ENCODE measurements at places on chromosomes 1 and 21. TPM values are rescaled to one million over a fixed set of nuclear protein-coding genes. Genes with fewer than 3 reads are reported as not detected.

Gene INKA2
- total RNA-seq, result 2.3 TPM

Gene RHEX
- total RNA-seq, result not detected

DNA sequence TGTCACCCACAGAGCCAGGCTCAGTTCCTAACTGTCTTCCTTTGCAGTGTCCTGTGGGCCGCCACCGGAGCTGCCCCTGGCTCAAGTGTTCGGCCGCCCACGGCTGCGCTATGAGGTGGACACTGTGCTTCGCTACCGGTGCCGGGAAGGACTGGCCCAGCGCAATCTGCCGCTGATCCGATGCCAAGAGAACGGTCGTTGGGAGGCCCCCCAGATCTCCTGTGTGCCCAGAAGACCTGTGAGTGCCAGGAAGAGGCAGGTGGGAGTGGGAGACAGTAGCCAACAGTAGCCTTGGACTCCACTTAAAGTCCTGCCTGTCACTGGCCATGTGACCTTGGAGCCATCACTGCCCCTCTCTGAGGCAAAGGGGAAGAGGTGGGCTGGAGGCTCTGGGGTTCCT lies 16.6 kb downstream of the BCAN start:
- DNase-seq, result no peak

GRCh38 chr1:119660253-119661083 lies 12.4 kb upstream of the ZNF697 start:
- DNase-seq, result no peak

GRCh38 chr1:212683357-212683722 lies 16.3 kb downstream of the BATF3 start:
- DNase-seq, result peak; percentile 90

- DNase-seq, result no peak
Measured at GRCh38 chr1:247273013-247273412, 17.1 kb downstream of the VN1R5 start.

DNA sequence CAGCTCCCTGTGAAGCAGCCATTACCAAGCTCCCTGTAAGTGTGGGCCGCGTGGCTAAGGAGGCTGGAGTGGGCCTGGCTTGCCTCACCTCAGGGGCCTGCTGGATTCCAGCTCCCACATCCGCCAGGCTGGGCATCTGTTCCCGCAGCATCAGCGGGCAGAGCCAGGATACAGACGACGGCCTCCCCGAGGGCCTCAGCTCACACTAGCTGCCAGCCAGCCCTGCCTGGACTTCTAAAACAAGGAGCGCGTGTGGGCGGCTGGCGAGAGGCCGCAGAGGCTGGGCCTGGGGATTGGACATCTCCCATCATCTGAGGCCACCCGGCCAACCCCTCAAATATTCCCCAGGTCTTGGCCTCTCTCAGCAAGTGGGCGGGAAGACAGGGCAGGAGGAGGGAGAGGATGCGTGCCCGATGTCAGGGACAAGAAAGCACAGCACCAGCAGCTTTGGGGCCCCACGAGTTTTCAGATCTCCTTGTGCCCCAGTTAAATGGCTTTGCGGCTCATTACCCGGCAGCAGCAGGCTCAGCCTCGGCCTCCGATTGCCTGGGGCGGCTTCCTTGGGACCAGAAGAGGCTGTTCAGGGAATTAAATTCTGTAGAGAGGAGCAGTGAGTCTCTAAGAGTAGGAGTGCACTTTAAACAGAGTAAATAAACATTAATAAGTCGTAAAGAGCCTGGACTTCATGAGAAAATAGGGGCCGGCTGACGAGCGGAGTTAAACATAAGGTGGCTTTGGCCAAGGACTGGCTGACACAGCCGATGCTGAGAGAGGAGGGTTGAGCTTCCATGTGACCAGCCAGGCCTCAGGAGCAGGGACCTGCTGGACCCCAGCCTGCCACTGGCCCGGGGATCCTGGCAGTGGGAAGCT lies 208.9 kb upstream of the C1orf174 start:
- DNase-seq, result no peak

DNA sequence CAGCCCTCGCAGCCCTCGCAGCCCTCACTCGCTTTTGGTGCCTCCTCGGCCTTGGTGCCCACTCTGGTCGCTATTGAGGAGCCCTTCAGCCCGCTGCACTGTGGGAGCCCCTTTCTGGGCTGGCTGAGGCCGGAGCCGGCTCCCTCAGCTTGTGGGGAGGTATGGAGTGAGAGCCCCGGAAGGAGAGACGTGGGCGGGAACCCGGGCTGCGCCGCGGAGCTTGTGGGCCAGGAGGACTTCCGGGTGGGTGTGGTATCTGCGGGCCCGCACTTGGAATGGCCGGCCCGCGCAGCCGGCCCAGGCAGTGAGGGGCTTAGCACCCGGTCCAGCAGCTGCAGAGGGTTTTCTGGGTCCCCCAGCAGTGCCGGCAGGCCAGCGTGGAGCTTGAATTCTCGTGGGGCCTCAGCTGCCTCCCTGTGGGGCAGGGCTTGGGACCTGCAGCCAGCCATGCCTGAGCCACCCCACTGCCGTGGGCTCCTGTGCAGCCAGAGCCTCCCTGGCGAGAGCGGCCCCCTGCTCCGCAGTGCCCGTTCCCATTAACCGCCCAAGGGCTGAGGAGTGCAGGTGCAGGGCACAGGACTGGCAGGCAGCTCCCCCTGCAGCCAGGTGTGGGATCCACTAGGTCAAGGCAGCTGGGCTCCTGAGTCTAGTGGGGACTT lies 9.9 kb upstream of the CFHR2 start:
- DNase-seq, result no peak

DNA sequence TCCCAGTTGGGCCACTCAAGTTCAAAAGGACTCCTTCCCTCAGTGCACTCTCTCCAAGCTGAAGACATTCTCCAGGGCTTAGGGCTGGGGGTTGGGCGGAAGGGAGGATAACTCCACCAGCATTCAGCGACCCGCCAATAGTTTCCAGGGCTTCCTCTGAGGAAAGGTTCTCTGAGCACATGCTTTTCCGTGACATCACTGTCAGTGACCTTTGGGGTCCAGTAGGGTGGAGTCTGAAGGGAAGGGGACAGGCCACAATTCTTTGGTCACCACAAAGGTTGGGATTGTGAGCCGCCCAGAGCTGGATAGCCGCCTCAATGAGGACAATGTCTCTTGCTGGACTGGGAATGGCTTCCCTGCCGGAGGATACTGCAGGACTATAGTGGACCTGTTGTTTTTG lies 22.8 kb upstream of the RXRG start:
- no peak for DNase-seq

DNA sequence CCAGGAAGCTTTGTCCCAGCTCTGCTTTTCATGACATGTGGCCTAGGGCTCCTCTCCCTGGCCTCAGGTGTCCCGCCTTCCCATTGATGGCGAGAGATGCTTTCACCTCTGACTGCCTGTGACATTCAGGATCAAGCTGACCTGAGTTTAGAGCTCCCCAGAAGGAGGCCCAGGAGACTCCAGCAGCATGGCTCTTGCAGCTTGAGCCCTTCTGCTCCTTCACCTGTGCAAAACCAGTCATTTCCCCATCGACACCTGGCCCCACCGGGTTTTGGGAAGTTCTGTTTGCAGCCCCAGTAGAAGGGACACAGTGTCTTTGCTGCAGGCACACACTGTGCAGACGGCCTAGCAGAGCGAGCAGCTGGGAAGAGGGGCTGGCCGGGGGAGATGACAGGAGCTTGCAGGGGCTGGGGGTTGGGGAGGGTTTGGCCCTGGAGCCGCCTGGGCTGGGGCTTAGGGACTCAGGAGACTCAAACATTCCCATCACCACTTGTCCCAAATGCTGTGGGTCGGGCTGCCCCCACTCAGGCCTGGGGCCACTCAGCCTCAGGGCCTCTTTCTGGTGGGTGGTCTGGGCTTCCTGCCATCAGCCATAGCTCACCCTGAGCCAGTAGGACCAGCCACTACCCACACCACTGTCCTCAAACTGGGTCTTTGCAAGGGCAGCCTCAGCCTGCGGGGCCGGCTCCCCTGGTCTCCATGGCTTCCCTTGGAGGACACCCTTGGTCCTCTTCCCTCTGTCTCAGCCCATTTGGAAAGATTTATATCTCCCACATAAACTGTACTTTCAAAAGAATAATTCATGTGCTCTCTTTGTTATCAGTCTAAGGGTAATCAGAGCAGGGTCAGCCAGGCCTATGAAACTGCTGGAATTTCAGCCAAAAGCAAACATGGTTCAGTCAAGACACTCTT lies 3.8 kb upstream of the EDN2 start:
- DNase-seq, result no peak

DNA sequence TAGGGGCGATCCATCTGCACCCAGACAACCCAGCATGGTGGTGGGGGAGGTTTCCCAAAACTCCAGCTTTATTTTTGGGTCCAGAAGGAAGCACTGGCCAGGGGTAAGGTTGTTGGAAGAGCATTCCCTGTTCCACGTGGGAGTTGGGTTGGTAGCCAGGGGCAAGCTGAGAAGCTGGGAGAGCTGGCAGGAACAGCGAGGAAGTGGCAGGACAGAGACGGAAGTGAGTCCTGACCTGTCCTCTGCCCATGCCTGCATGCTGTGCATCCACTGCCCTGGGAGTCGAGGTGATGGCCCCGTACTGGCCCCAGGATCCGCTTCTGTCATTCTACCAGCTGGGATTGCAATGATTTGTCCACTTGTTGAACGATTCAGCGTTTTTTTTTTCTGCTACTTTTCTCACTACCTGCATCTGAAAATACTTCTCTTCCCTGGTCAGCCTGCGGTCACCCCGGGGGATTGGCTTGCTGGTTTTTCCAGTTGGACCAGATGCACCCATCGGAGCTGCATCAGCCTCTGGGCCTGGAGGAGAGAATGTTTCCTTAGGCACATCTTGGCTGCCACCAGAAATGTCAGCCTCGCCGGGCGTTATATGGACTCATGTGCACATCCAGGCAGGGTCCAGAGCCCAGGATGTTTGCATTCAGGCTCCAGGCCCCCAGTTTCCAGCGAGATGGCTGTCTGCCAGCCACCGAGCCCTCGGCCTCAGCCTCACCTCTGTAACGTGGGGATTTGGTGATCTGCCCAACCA lies 28.3 kb upstream of the TMPRSS2 start:
- DNase-seq, result no peak

GRCh38 chr1:230781594-230781993 lies 34.4 kb downstream of the CAPN9 start:
- DNase-seq, result no peak

DNA sequence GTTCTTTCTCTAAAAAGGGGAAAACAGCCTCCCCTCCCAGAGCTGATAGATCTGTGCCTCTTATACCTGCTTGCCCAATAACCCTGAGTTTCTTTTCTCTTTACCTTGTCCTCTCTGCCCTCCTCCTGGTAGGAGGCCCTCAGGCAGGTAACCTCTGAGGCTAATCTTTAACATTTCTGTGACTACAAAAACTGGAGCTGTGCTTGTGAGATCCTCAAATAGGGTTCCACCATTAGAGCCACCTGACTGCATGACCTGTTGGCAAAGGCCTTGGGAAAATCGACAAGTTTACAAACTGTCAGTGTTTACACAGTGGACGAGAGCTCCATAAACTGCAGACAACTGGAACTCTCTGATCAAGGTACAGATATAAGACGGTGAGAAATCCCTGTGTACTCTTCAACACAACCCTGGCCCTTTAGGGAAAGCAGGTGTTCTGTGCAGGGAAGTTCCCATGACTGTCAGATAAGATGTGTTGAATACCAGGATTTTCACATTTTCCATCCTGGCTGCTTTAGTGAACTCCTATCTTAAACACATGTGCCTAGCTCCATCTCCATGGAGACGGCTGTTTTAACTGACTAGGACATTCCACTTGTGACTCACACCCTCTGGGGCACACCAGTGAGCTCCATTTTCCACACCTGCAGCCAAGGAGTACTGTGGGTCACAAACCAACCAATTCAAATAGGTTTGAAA lies 38.3 kb downstream of the ECE1 start:
- DNase-seq, result peak; percentile 62

DNA sequence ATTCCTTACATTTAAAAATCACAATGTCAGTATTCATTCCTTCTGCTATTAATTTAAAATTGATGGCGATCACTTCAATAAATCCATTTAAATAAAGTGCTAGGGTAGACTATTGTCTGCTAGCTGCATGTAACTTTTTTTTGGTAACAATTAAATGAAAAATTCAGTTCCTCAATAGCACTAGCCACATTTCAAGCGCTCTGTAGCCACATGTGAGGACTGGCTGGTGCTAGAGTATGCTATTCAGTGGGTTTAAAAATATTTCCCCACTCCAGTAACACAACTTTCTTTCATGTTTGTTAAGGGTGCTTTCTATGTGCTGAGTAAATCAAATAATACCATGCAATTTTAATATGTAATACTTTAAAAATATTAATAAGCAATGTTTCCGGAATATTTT lies 108.2 kb downstream of the LTN1 start:
- DNase-seq, result no peak

GRCh38 chr1:94994805-94995204 lies 67.9 kb upstream of the CNN3 start:
- DNase-seq, result no peak

DNA sequence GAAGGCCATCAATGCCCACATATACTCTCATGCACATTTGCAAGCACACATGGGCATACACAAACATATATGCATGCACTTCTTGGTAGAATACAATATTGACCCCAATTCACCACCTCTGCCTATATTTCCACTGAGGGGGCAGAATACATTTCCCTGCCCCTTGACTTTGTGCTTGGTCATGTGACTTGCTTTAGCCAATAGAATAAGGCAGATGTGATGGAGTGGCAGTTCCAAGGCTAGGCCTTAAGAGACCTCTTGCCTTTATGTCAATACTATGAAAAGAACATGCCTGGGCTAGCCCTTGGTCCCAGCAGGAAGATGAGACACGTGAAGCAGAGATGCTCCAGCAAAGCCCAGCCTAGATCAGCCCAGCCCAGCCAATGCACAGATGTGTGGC lies 66.0 kb upstream of the GRIK3 start:
- DNase-seq, result no peak

GRCh38 chr1:36934061-36934460 lies 100.3 kb downstream of the GRIK3 start:
- no peak for DNase-seq

DNA sequence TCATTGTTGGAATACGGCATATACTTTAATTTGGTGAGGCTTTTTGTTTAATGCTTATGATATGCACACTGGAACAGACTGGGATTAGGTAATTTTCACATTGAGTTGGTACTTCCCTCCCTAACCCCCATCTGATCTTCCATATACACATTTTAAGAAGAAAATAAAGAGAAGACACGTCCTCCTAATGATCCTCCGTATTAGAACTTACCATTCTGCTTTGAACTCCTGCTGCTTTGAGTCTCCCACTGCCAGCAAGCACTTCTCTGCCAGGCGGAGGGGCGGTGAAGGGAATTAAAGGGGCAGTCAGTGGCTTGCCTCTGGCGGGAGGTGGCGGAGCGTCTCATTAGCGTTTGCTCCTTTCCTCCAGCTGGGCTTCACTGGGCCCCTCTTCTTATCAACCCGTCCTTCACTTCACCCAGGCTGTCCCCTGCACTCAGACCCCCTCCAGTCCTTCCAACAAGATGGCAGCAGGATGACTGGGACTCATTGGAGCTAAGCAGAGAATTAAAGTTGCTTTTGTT lies 433.4 kb downstream of the KIF26B start:
- no peak for DNase-seq

- DNase-seq, result peak; percentile 31
Measured at GRCh38 chr21:41768437-41769042, 1.7 kb upstream of the RIPK4 start.

DNA sequence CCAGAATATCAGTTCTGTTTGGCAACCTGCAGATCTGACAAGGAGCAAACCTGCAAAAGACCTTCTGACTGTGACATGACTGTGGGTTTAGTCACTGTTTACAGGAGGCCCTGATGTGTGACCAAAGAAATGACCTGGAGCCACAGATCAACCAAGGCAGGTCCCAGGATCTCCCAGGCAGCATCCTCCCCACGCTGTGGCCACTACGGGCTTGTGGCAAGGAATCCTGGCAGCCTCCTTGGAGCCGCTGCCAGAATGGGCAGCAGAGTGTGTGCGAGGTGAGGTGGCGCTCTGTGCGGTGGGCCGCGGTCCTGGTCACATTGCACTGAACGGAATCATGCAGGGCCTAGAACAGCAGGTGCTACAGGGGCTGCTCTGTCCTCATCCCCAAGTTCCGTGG lies 15.9 kb downstream of the MCM3AP start:
- DNase-seq, result no peak

All from activated CD4-positive, alpha-beta memory T cell treated with anti-CD3 and anti-CD28 coated beads for 36 hours (primary cell).